ENCODE measurements at places on chromosomes 6 and 20.

DNA sequence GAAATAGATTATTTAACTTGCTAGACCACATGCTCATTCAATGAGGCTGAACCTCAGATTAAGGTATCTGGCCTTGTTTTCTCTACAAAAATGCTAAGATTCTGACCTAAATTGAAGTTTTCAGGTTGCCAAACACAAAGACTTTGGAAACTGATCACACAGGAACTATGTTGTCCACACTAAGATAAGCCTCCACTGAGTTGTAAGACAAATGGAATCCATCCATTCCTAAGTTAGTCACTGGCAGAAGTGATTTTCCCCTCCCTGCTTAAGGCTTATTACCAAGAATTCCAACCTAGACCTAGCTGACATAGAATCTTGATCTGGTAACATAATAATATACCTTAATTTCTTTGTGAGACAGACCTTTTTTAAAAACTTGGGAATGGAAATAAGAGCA is 608.1 kb downstream of the TENT5A start:
- no peak for DNase-seq

DNA sequence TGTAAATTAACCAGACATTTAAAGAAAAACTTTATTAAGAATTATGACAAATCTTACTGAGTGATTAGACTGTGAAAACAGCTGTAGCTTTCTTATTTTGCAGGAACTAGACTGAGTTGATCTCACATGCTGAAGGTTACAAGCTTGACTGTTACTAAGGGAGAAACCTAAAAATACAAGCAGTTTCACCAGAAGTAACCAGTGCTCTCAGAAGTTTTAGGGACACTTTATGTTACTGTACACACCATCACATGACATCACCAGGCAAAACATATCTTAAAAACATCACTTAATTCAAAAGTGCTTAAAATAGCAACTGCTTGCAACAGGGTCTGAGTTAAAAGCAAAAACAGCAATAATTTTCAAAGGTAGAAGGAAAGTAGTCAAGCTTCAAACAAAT is 5.4 kb downstream of the FBXO30 start:
- peak; percentile 12 for DNase-seq

- no peak for DNase-seq
Observed at GRCh38 chr6:140276133-140276532, 901.7 kb upstream of the CITED2 start.

GRCh38 chr6:90574610-90575009 is 12.3 kb downstream of the MAP3K7 start:
- DNase-seq: no peak

- no peak for DNase-seq
Observed at GRCh38 chr6:146341493-146342230, 202.0 kb upstream of the RAB32 start.

DNA sequence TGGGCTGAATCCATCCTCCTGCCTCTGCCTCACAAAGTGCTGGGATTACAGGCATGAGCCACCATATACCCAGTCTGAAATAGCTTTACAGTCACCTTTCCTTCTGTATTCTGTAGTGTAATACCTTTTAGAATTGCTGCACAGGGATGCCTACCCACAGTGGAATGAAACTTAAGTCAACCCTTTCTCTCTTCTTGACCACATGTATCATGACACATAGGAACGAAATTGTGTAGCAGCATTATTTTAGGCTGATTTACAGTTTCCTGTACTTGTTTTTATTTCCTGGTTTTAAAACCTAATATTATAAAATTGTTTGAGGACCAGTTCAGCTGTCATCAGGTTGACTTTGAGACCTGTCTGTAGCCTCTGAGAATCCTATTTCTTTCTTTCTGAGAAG is 297.8 kb downstream of the ZFAND3 start:
- DNase-seq: no peak

GRCh38 chr6:12009180-12009685 is 2.9 kb upstream of the HIVEP1 start:
- DNase-seq: peak; percentile 11

- no peak for DNase-seq
Observed at GRCh38 chr6:7114744-7115458, 7.1 kb downstream of the RREB1 start.

DNA sequence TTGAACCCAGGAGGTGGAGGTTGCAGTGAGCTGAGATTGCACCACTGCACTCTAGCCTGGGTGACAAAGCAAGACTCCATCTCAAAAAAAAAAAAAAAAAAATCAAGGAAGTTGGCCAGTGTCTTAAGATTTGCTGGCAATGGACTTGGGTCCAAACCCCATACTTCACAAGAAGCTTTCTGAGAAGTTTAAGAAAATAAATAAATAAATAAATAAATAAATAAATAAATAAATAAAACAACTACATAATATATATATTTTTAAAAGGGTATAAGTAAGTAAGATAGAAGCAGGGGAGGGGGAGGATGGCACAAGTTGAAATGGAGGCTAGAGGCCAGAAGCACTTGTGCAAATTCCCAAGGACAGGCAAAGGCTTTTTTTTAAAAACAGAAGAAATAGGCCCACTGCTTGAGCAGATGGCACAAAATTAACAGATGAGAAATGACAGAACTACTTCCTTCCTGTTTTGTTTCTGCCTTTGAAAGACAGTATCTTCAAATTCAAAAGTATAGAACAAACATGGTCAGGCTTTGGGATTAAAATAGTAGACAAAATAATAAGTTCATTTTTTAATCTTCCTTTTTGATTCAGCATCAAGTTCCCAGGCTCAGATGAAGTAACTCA is 287.7 kb downstream of the ALDH8A1 start:
- no peak for DNase-seq

DNA sequence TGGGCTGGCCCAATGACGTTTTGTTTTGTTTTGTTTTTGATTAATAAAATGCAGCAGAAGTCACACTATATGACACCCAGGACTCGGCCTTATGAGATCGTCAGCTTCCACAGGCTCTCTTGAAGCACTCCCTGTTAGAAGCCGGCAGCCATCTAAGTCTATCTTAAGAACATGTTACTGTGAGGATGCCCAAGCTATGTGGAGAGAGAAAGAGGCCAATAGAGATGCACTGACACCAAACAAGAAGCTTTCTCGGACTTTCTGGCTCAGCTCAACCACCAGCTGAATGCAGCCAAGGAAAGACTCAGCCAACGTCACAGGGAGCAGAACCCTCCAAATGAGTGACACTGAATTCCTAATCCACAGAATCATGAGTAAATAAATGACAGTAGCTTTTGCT is 14.0 kb downstream of the SGK1 start:
- no peak for DNase-seq

GRCh38 chr6:119586250-119586882 is 236.8 kb upstream of the MAN1A1 start:
- DNase-seq: no peak

GRCh38 chr20:24738981-24739633 is 210.0 kb upstream of the CST7 start:
- DNase-seq: no peak

- DNase-seq: no peak
Observed at GRCh38 chr6:153442096-153442495, 311.0 kb upstream of the RGS17 start.

- DNase-seq: no peak
Observed at GRCh38 chr20:60258255-60258863, 300.1 kb downstream of the CDH26 start.

DNA sequence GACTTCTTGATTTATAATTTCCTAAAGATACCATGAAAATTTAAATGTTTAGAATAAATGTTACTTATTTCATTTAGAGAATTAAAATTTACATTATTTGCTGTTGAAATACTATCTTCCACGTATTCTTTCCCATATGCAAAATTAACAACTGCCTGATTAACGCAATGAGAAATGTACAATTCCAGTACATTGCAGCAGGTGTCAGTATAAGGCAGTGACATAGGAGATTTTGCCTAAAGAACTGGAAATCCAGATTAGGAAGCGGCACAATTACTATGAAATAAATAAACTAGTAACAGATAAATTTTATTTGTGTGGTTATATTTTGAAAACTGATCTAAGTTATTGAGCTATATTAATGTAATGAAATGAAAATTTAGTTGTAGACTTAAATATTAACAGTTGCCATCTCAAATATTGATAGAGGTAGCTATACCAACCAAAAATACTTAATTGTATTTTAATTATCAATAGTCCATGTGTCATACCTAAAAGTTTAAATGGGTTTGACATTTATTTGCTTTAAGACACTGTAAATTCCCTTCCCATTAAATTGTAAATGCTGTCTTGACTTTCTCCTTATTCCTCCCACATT is 300.2 kb downstream of the UTRN start:
- DNase-seq: peak; percentile 5

GRCh38 chr6:12258591-12259075 is 31.5 kb upstream of the EDN1 start:
- DNase-seq: no peak

GRCh38 chr20:5118220-5119142 is 1.3 kb downstream of the PCNA start:
- no peak for DNase-seq

GRCh38 chr20:36599912-36600345 is 5.7 kb upstream of the RAB5IF start:
- DNase-seq: no peak

- no peak for DNase-seq
Observed at GRCh38 chr20:41540918-41541317, 77.3 kb downstream of the CHD6 start.

DNA sequence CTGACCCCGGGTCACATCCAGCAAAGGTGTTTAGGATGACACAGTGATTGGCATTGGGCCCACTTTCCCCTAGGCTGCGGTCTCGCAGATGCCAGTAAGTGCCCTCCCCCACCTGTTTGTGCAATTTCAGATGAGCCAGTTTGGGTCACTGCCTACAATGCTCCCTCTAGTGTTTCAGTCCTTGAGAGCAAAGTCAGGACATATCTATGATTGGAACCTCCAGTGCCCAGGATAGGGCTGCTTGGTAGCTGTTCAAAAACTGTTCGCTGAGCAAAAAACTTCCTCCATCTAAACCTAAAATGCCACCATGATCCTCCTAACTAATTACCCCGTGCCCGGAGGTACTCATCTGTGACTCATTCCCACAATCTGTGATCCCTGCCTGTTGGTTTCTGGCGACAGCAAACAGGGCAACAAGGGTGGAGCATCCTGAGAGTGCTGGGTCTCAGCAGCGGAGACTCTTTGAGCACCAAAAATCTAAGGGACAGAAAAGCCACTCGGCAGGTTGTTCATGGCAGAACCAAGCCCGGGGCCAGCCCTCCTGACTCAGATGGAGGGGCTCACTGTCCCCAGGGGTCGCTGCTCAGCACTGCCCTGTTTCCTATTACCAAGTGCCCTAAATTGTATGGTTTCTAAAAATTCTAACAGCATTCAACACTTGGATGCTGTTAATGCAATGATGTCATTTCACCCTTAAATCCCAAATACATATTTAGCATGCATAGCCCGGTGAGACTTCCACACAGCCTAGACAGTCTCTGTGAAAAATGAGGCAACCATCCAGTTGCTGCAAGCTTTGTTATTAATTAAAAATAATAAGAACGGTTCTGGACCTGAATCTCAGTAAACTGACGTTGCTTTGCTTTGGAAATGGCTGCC is 5.0 kb downstream of the VSX1 start:
- DNase-seq: peak; percentile 14

DNA sequence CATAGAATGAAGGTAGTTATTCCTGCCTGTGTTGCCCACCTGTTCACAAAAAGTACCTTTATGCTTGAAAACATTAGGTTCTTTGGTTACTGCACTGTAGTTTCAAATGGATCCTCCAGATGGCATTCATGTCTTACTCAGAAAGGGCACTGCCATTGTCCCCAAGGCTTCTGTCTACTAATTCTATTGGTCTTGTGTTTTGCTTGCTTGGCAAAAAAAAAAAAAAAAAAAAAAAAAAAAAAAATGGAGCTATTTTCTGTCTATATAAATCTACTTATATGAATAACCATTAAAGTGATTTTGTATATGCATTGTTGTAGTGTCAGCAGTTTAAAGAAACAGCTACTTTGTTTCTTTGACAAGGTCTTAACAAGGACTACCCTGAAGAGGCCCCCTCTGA is 12.7 kb upstream of the EFHC1 start:
- peak; percentile 65 for DNase-seq

GRCh38 chr6:116536216-116536621 is 9.3 kb downstream of the TRAPPC3L start:
- peak; percentile 70 for DNase-seq

- no peak for DNase-seq
Observed at GRCh38 chr6:79737172-79737571, 106.0 kb downstream of the SH3BGRL2 start.

GRCh38 chr6:79498842-79499241 is 38.4 kb downstream of the LCA5 start:
- DNase-seq: no peak

DNA sequence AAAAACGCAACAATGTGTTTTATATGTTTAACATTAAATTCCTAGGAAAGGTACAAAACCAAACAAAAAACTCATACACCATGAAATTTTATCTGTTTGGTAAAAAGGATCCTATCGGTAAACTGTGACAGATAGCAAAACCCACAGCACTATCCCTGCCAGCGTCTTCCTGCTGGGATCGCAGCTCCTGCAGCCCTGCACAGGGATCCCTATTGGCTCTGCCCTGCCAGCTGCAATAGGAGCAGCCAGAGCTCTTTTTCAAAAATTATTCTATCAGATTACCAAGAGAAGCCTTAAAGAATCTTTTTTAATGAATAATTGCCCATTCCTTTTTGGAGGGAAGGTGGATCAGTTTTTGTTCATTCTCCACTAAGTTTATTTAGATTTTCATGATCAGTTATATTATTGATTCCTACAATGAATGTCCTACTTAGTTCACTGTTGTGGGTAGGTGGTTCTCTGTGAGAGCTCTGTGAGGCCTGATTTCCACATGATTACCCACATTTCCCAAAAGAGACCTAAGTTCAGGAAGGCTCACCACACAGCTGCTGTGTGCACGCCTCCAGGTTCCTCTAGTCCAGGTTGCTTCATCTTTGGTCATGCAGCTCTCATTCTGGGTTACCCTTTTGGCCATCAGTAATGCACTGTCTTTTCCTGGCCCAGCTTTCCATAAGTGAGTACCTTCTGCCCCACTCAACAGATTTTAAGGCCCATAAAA is 293.8 kb downstream of the FRK start:
- DNase-seq: no peak
